ENCODE measurements at places on chromosomes 16 and 17.

- DNase-seq, result no peak
These were observed 70.3 kb downstream of the PMP22 start for GRCh38 chr17:15194859-15195277.

GRCh38 chr17:79667746-79668145 lies 56.9 kb upstream of the RBFOX3 start:
- no peak for DNase-seq

DNA sequence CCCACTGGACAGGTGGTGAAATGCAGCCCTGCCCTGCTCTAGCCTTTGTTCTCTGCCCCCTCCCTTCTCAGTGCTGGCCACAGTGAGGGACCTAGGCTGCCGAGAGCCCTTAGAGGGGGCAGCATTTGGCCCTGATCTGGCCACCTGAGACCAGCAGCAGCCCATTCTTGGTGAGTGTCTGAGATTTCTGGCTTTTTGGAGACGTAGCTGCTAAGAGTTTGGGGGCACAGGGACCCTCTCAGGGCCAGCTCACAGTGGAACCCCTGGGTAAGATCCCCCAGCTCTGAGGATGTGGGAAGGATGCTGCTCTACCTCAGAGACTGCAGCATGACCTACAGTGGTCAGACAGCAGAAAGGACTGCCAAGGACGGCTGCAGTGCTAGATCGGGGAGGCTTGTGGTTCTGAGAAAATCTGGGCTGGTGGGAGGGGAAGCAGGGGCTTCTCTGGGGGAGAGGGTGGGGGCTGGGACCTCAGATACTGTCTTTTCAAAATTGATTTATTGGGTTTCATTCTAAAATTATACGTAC lies 13.3 kb downstream of the GRB7 start:
- no peak for DNase-seq

- no peak for DNase-seq
These were observed 86.4 kb downstream of the FOXL1 start for GRCh38 chr16:86664522-86665318.

DNA sequence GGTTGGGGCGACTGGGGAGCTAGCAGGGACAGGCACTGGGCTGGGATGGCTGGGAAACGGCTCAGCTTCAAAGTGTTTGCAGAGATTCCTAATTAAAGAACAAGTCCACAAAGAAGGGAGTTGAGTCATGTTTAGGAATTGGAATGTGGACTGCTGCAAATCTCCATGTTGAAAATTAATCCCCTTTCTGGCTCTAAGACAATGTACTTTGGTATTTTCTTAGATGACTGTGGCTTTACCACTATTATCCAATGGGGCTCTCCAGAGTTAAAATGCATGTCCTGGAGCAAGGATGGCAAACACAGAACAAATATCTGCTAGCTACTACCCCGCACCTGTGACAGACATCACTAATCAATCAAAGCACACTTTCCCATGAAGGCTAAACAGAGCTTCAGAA lies 22.2 kb upstream of the WSCD1 start:
- no peak for DNase-seq

DNA sequence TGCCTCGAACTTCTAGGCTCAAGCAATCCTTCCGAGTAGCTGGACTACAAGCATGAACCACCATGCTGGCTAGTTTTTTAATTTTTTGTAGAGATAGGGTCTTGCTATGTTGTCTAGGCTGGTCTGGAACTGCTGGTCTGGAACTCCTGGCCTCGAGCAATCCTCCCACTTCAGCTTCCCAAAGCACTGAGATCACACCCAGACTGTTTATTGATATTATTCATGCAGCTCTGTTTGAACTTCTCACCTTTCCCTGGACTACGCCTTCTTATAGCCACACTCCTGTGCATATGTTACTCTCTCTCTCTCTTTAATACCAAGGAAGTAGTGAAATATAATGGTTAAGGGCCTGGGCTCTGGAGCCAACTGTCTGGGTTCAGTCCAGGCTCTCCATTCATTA lies 4.6 kb downstream of the COG7 start:
- DNase-seq, result no peak

DNA sequence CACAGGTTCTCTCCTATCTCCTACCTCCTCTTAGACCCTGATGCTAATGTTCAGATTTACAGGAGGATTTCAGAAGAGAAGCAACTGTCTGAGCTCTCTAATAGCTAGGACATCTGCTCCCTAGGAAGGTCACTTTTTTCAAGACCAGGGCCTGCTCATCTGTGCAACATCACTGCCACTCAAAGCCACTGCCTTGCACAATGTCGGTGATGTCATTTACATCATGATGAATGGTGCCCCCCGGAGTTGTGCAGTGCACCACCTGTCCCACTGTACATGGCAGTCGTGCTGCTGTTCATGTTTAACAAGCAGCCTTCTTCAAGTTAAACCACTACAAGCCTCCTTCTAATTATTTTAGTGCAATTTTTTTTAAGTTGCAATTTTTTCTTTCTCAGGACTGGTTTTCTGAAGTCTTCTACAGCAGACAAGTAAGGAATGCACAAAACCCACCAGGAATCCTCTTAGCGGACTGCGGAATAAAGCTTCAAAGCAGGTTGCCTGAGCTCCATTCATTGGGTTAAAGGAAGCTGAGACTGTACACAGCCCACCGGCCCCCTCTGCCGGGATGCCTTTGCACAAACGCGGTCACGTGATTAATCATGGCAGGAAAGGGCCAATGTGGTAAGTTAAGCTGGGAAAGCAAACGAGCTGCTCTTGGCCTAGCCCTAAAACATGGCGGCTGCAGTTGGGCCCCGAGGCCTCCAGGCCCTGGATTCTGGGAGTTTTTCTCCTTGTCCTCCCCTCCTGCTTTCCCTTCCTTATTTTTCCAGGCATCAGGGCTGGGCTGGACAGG lies 74.1 kb downstream of the MYH11 start:
- no peak for DNase-seq

DNA sequence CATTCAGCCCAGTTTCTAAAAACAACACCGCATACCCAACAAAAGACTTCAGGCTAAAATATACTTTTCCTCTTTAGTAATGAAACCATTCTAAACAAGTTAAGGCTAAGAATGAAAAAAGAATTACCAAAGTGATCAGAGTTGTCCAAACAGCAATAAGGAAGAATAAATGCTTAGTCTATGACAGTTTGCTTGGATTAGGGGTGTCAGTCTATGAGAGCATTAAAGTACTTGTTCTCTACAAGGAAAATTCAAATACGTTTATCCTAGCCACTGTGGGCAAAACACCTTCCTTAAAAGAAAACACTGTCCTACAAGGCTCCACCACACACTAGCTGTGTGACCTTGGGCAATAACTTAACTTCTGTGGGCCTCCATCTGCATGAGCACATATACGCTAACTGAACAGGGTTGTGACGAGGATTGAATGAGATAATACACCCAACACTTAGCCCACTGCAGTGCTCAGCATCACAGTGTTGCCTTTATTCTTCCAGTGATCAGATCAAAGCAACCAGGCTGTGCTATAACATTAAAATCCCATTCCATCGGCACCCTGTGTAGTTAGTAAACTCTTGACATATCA lies 53.6 kb downstream of the TEX2 start:
- DNase-seq, result no peak

- DNase-seq, result peak; percentile 46
These were observed at the start of gene NOD2 for GRCh38 chr16:50692999-50693781. Gene NOD2 (plus strand): TSS chr16:50693606. CDS start chr16:50699496, 5,890 bp downstream.

GRCh38 chr16:88755745-88756443 lies 29.1 kb downstream of the PIEZO1 start:
- no peak for DNase-seq

DNA sequence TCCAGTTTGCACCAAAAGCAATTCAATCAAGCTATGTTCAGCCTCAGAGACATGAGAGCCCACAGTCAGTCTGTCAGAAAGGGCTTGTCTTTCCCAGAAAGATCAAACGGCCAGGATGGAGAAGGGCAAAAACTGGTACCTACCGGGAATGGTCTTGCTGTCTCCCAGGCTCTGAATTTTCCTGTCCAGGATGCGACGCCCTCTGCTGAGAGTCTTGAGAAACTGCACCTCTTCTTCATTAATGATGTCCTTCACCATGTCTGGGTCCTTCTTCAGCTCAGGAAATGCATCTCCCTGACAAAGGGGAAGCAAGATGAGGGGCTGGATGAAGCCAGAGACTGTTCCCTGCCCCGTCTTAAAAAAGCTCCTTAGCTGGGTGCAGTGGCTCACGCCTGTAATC lies 15.8 kb upstream of the EXOSC6 start:
- DNase-seq, result peak; percentile 52

DNA sequence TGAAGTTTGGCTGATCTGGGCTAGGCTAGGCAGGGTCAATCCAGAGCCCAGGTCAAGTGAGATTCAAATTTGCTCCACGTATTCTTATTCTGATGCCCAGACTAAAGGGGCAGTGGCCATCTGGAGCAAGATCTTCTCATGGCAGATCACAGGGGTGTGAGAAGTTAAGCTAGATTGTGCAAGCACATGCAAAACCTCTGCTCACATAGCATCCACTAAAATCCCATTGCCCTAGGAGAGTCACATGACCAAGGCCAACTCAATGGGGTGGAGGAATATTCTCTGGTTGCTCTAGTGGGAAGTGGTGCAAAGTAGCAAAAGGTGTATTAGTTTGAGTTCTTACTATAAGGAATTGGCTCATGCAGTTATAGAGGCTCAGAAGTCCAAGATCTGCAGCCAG lies 318.4 kb upstream of the ASIC2 start:
- no peak for DNase-seq

- no peak for DNase-seq
These were observed 9.1 kb downstream of the ITGAM start for GRCh38 chr16:31268891-31269290.

GRCh38 chr17:364766-365165 lies 12.2 kb upstream of the RPH3AL start:
- DNase-seq, result no peak

DNA sequence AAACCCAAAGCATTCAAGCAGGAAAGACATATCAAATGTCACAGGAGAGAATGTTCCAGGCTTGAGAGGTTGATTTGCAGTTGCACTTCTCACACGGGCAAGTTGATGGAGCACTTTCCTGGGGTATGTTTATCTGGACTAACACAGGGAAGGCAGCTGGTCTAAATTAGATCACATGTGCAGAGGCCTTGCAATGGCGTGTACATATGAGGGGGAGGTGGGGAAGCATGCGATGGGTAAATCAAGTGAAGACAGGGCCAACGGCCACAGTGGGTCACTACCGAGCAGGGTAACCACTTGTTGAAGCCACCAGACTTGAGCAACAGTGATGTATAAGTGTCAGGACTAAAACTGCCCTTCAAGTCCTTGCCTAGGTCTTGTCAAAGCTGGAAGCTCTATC lies 156.6 kb upstream of the MAF start:
- no peak for DNase-seq

DNA sequence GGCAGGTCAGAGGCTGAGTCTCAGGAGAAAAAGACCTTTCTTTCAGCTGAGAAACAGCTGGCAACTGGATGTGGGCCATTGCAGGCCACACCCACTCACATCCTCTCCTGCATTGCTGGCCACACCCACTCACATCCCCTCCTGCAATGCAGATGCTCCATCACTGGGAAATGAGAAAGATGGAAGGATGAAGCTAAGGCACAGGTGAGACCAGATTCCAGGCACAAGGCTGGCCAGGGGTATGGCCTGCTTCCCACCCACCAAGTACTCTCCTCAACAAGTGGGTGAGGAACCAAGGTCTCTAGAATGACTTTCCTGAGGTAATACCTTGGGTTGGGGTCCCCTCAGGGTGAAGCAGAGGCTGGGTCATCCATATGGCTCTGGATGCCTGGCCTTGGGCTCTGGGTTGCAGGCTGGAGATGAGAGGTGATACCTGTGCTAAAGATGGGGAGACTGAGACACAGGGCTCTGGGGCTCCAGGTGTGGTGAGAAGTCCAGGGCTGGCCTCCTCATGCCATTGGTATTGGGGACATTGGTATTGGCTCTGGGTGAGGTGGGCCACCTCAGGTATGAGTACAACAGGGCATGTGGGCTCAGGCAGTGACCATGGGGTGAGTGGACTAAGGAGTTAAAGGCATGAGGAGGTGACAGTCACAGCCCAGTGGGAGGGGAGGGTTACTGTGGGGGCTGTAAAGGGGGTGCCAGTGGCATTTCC lies 1726.8 kb downstream of the TP53TG3F start:
- no peak for DNase-seq

GRCh38 chr16:4241258-4241927 lies 487 bp downstream of the SRL start:
- DNase-seq, result no peak

DNA sequence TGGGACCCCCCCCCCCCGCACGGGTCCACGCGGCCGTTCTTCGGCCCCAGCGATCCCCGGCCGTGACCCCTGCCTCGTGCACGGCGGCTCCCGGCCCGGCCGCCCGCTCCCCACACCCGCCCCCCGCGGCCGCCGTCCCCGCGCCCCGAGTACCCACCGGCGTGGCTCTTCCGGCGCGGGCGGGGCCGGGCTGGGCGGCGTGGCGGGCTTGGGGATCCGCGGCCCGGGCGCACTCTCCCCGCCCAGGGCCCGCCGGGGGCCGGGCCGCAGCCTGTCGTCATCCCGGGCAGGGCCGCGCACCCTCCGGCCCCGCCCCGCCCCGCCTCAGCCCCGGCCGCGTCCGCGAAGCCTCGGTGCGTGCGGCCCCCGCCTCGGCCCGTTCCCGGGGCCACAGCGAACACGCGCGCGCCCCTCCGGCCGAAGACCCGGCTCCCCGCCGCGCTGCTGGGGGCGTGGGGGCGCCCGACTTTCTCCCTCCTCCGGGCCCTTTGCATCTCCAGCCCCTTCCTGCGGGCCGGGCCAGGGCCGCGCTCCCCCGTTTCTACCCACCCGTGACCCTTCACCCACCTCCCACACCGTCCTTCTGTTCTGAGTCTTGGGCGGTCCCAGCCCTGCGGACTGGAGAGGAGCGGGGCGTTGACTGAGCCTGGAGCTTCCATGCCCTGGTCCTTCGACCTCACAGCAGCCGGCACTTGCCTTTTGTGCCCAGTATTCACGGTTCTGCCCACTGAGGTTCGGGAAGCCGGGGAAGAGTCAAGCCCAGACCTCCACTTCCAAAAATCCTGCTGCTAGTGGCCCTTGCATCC lies 840 bp downstream of the MYO1C start:
- DNase-seq, result peak; percentile 69

GRCh38 chr16:19746561-19746960 lies 28.5 kb downstream of the IQCK start:
- DNase-seq, result no peak
